DMS 273 treated with DMSO at 0.1 percent for 48 hours (cell line): ENCODE measurements at places on chromosomes 16 and 17.

DNA sequence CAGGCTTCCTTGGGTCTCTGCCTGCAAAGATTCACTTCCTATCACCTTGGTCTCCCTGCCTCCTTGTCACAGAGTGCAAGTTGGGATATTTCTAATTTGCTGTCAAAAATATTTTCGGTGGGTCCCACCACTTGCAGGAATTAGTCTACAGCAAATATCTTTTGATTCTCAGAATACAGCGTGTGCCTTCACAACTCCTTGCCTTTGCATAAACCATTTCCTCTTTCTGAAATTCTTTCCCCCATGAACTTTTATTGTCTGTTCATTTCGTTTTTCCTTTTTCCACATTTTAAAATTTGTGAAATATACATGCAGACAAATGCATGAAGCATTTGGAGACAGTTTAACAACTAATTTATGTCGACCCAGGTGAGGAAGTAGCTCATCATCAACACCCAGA, 60.0 kb downstream of the HS3ST3B1 start:
- DNase-seq, result no peak

GRCh38 chr17:62189377-62189776, 124.3 kb upstream of the MED13 start:
- no peak for DNase-seq

DNA sequence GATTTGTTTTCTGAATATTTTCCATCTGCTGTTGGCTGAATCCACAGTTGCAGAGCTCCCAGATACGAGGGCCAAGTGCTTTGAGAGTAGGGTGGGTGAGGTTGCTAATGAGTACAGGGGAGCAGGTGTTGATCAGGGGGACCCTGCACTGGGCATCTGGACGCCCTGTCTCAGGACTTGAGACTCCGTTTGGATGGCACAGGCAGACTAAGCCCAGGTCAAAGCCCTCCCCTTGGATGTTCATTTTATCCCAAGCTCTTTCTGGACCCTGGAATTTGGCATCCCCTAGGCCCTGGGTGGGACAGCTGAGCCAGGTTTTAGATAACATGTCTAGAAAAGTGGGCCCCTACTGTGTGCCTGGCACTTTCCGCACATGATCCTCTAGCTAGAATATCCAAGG, 12.1 kb downstream of the USP6 start:
- DNase-seq, result no peak

- no peak for DNase-seq
Measured at GRCh38 chr17:8798846-8799569, at the start of gene MFSD6L. Gene MFSD6L, minus strand, starts transcription at chr17:8799365. Its CDS starts 245 bp downstream, at chr17:8799120.

DNA sequence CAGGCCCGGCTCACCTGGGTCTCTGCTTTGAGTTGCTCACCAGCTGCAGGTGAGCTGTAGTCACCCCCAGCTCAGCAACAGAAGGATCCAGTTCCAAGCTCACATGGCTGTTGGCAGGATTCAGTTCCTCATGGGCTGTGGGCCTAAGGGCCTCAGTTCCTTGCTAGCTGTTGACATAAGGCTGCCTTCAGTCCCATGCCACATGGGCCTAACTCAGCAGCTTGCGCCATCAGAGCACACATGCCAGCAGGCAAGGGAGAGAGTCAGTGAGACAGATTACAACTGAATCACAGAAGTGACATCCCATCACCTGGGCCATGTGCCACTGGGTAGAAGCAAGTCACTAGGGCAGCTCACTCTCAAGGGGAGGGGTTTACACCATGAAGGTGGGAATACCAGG, 24.7 kb downstream of the PSMD7 start:
- DNase-seq, result no peak

GRCh38 chr16:79006765-79007164, 593.8 kb downstream of the MAF start:
- no peak for DNase-seq
